ENCODE measurements at places on chromosomes 16 and 17.

GRCh38 chr16:55508941-55509931 lies at the start of gene LPCAT2:
Gene LPCAT2, plus strand, starts transcription at chr16:55509072. Its CDS starts 110 bp downstream, at chr16:55509182.
- no peak for DNase-seq

GRCh38 chr17:58246104-58246740 lies 7.8 kb downstream of the LPO start:
- DNase-seq = no peak

DNA sequence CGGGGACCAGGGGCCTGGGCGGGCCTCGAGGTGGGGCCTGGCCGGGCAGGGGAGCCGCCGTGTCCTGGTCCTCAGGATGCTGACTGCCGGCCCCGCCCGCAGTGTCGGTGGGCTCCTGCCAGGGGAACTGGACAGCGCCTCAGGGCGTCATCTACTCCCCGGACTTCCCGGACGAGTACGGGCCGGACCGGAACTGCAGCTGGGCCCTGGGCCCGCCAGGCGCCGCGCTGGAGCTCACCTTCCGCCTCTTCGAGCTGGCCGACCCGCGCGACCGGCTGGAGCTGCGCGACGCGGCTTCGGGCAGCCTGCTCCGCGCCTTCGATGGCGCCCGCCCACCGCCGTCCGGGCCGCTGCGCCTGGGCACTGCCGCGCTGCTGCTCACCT lies 2.3 kb upstream of the PAQR4 start:
- no peak for DNase-seq

DNA sequence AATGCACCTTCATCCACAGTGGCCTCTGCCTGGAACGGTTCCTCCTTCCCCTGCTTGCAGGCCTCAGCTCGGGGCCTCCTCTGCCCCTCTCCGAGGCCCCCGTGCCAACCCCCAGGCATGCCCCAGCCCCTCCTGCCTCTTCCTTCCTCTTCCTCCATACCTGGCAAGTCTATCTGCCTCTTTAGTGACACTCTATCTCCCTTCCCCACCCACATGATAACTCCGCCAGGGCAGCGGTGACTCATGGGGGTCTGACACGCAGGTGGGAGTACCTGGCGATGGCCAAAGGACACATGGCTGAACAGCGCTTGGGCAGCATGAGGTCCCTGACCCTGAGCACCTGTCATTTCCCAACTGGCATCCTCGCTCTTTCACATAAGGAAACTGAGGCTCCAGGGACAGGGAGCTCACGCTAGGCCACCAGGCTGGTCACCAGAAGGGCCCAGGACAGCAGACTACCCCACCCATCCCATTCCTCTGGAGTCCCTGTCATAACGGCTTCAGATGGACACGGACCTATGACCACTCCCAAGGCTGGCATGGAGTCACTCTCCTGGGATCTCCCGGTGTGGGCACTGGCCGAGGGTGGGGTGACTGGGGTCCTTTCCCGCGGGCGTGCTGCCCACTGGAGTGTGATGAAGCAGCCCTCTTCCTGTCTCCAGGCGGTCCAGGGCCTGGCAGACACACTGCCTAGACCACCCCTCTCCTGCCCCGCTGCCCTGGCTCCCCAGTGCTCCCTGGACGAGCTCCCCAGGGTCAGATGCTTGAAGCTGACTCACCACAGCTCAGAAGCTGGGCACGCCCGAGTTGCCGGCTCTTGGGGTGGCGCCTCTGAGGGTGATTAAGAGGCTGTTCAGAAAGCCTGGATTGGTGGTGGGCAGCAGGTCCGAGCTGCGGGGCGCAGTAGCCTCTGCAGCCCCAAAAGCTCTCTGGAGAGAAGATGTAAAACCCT lies 100.6 kb downstream of the ENGASE start:
- no peak for DNase-seq

- no peak for DNase-seq
Measured at GRCh38 chr17:30556374-30557332, 79.4 kb downstream of the GOSR1 start.

GRCh38 chr16:24291932-24292331 lies 35.8 kb downstream of the CACNG3 start:
- no peak for DNase-seq

Data from NCI-H526 (cell line).